ENCODE measurements at places on chromosomes 7 and 10.
A peak's percentile ranks its signal among the peaks of the same experiment; 100 is the strongest.

GRCh38 chr7:151174246-151175046 is 7.0 kb upstream of the GBX1 start:
- DNase-seq = peak; percentile 31

GRCh38 chr7:130419658-130420057 is 21.2 kb downstream of the CEP41 start:
- DNase-seq = peak; percentile 33

GRCh38 chr10:104472957-104473745 is 119.5 kb downstream of the CFAP58 start:
- DNase-seq = no peak

DNA sequence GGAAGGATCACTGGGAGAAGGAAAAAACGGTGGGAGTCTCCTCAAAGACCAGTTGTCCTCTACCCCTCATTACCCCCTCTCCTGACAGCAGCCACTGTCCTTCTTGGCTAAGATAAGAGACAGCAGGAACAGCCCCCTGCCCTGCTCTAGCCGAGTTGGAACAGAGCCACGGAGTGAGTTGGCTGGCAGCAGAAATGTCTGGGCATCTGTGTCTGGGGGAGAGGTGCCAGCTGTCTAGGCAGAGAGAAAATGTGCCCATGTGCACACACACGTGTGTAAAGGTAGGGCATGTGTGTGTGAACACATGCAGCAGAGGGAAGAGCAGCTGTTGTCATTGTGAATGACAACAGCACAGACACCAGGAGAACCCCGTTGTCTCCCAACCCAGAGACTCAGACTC is 9.4 kb upstream of the HILPDA start:
- DNase-seq = no peak

DNA sequence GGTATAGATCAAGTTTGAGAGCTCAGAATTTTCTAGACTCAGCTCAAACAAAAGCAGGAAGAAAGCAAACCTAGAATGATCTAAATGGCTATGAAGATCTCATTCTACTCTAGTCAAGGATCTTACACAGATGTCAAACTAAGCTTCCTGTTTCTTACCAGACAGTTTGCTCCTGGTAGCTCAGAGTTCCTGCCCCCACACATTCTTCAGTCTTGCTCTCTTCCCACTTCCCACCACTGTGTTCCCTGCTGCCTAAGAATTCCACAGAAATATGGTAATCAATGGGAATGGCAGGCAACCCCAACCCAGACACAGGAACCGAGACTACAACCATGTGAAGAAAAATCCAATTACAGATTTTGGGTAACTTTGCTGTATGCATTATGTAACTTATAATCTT is 133.4 kb upstream of the PTN start:
- no peak for DNase-seq

GRCh38 chr7:98944386-98944785 is 66.1 kb downstream of the TRRAP start:
- DNase-seq = no peak

DNA sequence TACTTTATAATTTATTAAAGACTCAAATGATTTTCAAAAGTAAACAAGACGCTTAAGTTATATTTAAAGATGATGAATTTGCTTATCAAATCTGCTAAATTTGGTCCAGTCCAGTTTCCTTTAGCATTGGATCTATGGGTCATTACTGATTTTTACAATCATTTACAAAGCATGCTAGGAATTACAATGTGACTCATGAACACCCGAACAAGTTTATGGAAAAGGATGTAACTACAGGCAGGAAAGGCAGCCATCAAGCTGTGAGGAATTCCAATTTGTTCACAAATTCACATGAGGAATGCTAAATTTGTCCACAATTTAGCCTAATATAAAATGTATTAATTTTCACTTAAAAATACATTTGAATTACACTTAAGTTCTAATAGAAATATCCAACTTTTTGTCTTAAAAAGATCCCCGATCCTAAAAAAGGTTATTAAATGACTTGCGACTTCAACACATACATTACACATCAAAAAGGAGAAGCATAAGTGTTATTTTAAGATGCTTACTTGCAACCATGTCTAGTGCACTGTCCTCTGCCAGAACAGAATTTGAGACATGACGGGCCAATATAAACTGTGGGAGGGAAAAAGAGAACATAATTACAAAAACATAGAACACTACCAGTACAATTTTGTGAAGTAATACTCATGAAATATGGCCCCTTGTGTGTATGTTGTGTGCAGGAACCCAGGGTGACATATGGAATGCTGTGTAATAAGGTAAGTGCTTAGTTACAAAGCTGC is 194.2 kb upstream of the SLC26A5 start:
- no peak for DNase-seq

- no peak for DNase-seq
Measured at GRCh38 chr10:46225597-46225996, 61.2 kb upstream of the ANTXRL start.

GRCh38 chr10:130606001-130606405 is 469.8 kb downstream of the GLRX3 start:
- DNase-seq = no peak

DNA sequence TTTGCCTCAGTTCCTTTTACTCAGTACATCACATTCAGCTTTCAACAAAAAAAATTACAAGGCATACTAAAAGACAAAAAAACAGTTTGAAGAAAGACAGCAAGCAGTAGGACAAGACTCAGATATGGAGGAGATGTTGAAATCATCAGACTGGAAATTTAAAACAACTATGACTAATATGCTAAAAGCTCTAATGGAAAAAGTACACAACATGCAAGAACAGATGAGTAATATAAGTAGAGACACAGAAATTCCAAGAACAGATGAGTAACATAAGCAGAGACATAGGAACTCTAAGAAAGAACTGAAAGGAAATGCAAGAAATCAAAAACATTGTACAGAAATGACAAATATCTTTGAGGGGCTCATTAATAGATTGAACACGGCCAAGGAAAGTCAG is 402.6 kb downstream of the NEBL start:
- DNase-seq = no peak

GRCh38 chr7:82566752-82567151 is 123.2 kb upstream of the CACNA2D1 start:
- DNase-seq = no peak

DNA sequence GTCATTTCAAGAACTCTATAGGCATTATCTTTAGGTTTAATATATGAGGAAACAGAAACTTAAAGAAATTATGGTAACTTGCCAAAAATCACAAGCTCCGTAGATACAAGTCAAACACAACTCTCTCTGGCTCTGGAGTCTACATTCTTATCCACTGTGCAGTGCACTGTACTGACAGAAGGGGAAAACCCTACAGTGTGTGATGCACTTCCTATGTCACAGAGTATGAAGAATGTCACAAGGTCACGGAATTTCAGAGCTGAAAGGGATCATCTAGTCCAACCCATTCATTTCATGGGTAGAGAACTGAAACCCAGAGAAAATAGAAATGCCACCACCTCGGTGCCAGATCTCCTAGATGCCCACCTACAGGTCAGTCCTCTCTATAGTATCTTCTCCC is 86.1 kb downstream of the LRRTM3 start:
- no peak for DNase-seq

DNA sequence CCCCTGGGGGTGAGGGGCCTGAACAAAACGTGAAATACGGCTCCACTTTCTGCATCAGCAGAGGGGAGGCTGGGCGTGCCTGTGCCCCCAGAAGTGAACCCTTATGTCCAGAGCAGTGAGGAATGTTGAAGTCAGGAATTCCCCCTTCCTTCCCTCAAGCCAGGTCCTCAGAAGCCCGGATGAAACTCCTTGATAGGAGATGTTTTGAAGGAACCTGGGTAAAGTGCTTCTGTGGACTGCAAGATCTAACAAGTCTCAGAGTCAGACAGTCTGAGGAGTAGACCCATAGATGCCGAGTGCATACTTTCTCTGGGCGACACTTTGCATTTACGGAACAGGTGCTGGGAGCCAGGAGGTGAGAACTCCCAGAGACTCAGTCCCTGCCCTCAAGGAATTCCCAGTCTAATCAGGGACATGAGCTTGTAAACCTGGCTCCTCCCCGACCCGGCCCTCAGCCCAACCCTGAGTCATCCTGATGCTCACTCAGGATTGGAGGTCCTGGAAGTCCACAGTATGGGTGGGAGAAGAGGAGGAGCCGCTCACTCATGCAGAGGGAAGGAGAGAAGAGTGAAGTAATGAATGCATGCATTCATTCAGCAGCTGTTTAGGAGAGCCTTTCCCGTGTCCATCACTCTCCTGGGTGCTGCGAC is 179.5 kb upstream of the ITGB1 start:
- no peak for DNase-seq

DNA sequence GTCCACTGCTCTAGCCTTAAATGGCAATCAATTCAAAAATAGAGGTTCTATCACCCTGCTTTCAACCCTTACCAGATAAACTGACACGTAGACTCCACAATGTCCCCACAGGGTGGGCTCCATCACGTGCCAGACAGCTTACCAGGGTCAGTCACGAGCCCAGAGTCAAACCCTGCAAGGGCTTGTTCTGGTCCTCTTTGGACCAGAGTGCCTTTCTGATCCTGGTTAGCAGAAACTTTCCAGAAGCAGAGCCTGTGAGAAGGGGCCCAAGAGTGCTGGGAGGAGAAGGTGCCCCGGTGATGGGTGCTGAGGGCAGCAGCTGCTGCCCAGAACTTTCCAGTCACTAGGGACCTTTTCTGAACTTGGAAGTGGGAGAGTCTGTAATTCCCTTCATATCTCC is 354 bp upstream of the GIMAP5 start:
- DNase-seq = no peak

- no peak for DNase-seq
Measured at GRCh38 chr7:94425546-94425945, 30.9 kb downstream of the COL1A2 start.

DNA sequence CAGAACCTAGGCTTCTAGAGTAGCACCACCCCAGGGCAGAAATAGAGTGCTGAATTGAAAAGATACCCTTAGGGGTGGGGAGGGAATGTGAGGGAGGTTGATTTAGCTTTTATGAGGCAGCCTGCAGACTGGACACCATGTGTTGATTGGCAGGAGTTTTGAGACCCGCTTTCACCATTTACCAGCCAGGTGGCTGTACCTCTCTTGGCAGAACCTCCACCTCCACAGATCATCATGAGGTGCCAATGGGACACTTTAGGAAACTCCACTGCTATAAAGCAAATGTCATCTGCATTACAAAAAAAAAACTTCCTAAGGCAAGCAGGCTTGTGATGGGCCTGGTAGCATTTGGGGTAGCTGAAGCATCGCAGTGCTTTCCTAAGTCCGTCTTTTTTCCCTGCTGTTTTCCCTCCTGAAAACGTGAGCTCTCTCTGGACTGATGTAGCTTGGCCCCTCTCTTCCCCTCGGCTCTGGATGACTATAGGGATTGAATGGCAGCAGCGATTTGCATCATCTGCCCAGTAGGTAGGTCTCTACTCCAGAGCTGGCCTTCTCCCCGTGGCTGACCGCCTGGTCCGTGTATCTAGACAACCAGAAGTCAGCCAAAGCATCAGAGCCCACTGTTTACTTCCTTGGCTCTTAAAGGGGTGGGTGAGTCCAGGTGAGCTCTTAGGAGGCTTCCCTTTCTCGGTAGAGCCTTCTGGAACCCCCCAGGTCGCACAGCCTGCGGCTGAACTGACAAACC is 1.3 kb downstream of the PCBD1 start:
- DNase-seq = no peak

DNA sequence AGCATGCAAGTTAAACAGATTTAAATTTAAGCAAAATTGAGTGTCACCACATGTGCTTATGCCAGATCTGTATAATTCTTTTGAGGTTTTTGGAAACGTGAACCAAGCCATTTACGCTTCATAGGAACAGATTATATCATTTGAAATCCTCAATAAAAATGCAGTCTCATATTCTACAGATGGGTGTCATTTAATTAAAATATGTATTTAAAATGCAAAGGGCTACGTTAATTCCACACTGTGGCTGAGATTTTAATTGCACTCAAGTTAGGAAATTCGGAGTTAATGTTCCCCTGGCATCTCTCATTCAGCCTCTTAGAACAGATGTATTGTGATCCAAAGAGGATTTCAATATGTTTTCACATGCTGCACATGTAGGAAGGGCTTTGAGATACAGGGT is 164.5 kb upstream of the LRGUK start:
- no peak for DNase-seq

DNA sequence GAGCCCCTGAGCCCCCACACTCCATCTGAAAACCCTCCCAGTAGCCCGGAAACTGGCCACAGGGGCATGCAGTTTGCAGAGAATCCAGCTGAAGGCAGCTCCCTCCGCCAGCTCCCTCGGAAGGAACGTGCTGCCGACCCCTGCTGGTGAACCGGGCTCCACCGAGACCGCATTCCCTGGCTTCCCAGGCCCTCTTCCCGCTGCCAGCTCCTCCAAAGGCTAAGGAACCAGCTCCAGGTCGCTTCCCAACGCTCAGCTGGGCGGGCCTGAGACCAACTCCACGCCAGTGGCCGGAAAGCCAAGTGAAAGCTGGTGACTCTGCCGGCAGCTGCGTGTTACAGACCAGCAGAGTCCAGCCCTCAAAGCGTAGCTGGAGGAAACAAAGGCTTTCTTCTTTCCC is 35.8 kb downstream of the GPER1 start:
- no peak for DNase-seq

DNA sequence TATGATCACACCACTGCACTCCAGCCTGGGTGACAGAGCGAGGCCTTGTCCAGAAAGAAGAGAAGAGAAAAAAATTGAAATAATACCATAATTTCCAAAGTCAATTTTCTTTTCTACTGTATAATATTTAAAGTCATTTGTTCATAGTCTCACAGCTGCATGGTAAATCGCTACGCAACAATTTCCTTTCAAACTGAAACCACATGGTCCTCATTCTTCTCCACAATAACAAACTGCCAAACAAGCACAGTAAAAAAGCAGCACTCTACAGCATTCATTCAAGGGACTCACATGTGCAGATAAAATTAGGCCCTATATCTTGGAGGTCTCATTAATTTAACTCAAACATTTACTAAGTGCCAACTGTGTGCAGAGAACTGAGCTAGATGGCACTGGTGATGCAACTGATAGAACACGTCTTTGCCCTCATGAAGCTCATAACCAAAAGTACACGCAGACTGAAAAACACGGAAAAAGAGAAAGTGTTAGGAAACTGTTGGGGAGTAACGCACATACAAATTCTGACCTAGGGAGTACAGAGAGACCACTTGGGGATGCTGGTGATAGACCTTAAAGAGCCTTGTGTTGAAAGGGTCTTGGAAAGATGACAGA is 68.4 kb upstream of the SRRM3 start:
- DNase-seq = no peak

DNA sequence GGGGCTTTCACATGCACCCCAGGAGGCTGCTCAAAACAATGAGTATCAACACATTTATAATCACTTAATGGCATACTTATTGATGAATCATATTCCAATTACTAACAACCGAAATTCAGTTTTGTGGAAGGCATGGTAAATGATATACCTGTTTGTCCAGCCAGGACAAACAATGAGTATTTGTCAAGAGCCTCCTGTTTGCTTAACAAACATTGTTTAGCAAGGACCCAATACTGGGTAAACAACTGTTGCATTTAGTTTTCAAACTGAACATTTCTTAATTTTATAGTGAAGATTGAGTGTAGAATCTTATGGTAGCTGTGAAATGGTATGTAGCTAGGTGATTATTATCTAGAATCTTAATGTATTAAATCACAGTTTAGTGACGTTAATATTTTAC is 473.7 kb downstream of the ATRNL1 start:
- no peak for DNase-seq

GRCh38 chr10:109343293-109343692 is 580.0 kb downstream of the XPNPEP1 start:
- no peak for DNase-seq

Measured in stimulated activated naive CD8-positive, alpha-beta T cell treated with anti-CD3 and anti-CD28 coated beads, Interleukin-15, amount 100 ng/mL, for 72 hours (primary cell).